Stimulated activated CD8-positive, alpha-beta memory T cell treated with anti-CD3 and anti-CD28 coated beads, Interleukin-4, amount 100 ng/mL, for 1 hour (primary cell): ENCODE measurements at places on chromosomes 11 and 22.

DNA sequence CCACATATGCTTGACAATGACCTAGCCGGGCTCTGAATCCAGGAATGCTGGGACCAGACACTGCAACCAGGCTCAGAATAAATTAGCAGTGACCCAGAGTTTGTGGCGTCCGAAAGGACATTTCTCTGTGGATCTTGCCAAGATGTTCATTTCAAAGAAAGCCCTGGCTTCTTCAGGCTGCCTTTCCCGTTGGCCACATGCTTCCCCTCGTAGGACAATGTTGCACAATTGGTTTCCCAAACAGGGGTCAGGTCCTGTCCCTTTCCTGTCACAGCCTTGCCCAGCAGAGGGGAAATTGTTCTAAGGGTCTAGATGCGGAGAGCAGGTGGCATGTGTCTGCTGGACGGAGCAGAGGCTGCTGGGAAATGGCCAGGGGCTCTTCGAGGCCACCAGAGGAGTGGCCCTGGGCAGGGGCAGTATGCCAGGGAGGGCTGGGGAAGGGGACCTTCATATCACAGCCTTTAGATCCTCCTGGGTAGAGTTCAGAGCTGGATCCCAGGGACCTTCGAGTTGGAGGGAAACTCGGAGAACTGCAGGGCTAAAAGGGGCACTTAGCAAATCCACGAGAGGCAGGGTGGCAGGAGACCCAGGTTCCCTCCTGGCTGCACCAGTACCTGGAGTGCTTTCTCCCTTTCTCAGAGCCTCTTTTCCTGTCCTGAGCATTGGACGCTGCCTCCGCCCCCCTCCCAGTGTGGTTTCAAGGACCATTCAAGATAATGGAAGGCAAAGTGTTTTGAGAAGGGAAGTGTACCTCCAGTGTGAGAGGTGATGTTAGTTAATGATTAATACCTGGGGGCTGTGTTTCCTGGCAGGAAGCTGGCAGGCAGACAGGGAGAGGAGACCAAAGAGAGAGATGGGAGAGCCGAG is 42.3 kb downstream of the C11orf96 start:
- no peak for DNase-seq

DNA sequence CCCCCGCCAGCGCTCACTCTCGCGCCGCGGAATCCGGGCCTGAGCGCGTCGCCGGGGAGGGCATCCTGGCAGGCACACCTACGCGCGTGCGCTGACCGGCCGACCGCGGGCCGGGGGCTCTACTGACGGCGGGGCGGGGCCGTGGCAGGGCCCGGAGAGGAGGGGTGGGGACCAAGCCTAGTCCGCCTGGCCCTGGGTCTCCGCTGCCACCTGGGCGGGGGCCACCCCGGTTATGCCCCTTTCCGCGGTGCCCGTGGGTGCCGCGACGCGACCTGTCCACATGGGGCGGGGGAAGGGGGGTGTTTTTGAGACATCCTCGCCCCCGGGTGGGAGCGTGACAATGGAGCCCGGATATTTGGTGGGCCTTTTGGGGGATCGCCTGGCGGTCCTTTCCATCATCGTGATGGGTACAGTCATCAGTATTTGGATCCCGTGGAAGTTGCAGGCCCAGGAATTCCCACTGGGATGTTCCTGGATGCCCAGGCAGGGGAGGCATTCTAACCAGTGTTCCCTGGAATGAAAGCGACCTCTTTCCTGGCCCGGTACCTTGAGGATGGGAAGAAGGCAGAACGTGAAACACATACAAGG is 2.2 kb downstream of the NCAM1 start:
- no peak for DNase-seq

GRCh38 chr22:33922349-33922681 is 2.0 kb upstream of the LARGE1 start:
- no peak for DNase-seq

- DNase-seq: no peak
These were observed 8.1 kb downstream of the CCDC15 start for GRCh38 chr11:124961972-124962609.

DNA sequence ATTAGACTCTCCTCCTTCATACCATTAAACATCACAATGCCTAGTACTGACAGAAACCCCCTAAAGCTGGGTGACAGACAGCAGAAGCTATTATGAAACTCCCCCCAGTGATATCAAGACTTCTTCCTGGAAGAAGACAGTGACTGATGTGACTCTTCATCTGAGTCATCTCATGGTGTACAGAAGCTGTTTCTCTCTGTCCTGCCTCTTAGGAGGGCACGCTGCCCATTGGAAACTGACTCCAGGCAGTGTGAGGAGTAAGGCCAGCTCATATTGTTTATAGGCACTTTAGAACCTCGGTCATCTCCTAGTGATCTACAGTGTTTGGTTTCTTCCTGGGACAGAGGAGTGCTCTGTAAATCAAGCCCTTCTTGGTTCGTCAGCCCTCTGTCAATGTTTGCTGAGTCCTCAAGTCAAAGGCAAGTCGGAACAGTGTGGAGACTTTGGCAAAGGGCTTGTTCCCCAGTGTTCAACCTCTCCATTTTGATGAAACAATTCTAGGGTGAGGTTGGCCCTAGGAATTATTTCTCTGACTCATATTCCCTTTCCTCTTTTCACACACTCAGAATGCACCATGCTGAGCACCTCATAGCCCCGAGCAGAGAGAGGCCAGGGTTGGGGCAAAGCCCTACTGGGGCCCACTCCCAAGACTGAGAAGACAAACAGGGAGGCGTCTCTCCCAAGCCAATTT is 172.5 kb upstream of the TMEM45B start:
- no peak for DNase-seq

DNA sequence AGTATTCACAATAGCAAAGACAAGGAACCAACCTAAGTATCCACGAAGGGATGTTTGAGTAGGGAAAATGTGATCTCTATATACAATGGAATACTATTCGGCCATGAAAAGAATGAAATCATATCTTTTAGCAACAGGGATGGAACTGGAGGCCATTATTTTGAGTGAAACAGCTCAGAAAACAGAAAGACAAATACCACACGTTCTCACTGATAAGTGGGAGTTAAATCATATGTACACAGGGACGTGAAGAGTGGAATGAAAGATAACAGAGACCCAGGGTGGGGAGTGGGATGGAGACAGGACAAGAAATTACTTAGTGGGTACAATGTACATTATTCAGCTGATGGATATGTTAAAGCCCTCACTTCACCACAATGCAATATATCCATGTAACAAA is 1012.7 kb downstream of the TBC1D22A start:
- DNase-seq: no peak

DNA sequence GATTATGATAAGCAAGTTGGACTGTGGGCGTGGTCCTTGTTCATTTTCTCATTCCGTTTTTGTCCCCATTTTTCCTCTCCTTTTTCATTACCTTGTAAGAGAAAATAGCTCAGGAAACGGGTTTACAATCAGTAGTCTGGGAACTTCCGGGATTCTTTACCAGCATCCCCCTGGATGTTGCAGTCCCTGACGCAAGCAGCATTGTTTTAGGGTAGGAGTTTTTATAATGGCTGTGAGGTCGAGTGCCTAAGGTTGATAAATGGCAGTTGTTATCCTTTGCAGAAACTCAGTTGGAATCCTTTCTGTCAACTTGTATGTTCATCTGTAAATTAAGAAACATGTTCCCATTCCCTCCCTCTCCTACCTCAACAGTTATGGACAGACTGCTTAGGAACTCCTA is 68.3 kb downstream of the ARHGEF12 start:
- no peak for DNase-seq

DNA sequence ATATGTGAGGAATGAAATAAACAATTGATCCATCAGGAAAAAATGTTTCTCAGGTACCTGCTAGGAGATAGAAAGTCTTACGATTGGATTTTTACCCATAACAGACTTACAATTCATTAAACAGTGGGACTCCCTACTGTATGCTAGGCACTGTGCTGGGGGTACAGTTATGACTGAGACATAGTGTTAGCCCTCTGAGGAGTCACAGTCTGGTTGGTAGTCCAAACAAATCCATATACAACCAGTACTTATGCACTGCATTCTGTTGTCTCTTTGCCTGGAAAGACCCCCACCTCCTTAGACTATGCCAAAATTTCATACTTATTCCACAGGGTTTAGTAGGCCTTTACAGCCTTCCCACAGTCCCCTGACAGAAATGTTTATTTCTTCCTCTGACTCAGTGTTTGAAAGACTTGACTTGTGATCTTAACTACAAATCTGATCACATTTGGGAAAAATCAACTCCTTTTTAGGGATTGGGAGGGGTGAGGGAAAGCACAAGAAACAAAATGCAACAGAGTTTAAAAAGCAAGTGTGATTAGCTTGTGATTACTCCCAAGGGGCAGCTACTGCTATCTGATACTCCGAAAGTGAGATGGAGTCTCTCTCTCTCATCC is 69.4 kb upstream of the HORMAD2 start:
- DNase-seq: no peak

DNA sequence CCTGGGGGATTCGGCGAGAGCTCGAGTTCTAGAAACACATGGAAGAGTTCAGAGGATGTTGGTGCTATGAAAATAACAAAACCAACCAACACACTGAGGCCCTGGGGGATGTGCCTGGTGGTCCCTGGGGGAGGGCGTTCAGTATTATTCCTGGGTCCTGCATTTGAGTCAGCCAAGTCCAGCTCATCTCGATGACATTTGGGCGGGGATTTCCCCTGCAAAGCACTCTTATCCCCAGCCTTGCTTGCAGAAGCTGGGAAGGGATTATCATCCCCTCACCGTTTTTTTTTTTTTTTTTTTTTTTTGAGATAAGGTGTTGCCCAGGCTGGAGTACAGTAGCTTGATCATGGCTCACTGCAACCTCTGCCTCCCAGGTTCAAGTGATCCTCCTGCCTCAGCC is 2.1 kb upstream of the SMIM38 start:
- DNase-seq: no peak
